Fibroblast of skin of back (primary cell): ENCODE measurements at places on chromosomes 1 and 21.
A peak's percentile ranks its signal among the peaks of the same experiment; 100 is the strongest.

GRCh38 chr1:53544728-53545515 is 85.7 kb downstream of the DMRTB1 start:
- no peak for DNase-seq

DNA sequence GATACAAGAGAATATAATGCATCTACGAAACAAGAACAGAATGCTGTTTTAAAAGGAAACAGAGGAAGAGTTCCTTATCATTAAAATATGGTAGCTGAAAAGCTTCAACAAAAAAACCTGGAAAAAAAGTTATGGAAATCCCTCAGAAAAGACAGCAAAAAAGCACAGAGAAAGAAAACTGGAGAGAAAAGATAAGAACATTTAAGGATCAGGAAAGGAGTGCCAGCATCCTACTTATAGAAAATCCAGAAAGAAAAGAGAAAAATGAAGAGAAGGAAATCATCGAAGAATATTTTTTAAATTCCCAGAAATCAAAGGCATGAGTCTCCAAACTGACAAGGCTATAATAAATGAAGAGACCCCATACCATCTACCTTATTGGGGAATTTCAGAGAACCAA is 29.8 kb downstream of the SUSD4 start:
- no peak for DNase-seq

DNA sequence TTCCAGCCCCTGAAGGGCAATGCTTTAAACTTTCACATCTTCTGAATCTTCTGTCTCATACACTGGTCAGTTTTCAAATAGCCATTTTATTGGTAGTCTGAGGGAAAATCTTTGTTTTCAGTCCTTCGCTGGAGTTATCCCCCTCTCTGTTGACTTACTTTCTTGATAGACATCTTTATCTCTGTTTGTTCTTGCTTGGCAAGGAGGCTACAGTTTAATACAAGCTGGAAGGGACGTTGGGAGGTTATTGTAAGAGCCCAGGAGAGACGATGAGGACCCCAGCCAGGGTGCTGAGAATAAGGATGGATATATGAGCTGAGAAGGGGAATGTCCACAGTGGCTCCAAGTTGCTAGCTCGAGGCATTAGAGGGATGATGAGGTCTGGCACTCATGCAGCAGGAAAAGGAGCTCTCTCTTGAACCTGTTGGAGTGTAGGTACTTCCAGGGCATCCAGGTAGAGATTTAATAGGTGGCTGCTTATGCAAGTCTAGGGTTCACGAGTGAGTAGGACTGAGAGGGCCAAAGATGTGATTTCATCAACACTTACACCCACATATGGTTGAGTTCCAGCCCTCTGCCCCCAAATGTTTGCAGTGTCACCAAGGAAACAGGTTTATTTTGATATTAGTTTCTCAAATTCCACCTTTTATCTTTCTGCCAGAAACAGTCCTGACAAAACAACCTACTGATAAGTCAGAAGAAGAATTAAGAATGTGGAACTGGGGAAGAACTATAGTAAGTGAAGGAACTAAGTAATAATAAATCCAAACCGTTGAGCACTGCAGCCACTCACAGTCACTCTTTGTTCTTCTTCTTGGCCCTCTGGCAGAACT is 237.3 kb upstream of the PROX1 start:
- no peak for DNase-seq

DNA sequence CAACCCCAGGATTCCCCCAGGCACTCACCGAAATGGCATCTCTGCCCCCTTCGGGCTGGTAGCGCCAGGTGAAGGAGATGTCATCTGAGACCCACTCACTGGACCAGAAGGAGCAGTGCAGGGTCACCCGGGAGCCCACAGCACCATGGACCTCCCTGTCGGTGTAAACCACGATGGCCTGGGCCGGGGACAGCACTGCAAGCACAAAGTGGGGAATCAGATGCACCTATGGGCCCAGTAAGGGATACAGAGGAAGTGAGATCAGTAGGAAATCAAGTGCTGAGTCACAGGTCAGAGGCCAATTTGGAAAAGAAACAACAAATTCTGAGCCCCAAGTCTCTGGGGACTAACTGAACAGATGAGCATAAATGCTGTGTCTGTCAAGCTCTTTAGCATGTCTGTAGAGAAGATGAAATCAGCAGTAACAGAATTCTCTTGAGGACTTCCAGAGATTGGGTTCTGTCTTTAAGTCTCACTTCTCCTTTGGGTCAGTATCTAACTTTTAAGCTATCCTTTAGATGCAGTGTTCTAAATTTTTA is 2.5 kb downstream of the MPZ start:
- DNase-seq, result peak; percentile 57

DNA sequence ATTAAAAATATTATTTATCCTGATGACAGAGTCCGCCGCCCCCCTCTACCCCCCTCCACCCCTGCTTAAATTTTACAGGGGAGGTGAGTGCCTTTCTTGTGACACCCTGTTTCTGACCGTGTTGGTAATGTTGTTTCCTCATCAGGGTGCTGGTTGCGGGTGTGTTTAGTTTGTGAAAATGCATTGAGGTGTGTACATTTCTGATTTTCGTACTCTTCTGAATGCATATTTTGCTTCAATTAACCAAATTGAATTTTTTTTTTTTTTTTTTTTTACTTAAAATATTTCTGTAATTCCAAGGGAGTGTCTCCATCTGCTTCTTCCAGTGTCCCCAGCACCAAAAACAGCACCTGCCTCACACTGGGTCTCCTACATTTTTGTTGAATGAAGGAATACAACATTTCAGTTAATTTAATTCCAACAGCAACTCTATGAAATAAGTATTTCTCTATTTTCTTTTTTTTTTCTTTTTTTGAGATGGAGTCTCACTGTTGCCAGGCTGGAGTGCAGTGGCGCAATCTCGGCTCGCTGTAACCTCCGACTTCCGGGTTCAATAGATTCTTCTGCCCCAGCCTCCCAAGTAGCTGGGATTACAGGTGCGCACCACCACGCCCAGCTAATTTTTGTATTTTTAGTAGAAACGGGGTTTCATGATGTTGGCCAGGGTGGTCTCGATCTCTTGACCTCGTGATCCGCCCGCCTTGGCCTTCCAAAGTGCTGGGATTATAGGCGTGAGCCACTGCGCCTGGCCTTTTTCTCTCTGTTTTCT is 5.6 kb upstream of the SLC2A1 start:
- DNase-seq, result no peak
